WTC11 (cell line): ENCODE measurements at places on chromosomes 5 and 9.

DNA sequence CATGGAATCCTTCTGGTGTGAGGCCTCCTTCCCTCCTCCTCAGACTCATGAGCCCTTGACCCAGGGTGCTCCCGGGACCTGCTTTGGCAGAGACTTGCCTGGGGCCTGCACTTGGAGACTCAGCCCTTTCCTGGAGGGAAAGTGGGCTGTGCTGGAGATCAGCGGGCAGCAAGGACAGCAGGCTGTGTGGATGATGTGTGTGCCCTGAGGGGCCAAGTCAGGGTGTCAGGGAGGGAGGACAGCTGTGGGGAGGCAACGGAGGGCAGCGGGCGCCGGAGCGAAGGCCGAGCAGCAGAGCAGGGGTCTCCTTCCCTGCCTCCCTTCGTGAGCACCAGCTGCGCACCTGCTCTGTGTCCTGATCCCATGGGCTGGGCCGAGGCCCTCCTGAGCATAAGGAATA is 6.1 kb upstream of the CSF2 start:
- H3K36me3 ChIP-seq, result no peaks in the 10 kb centered on the region
- no peak overlapping the region for H3K27ac ChIP-seq
- DNase-seq, result no peak
- peaks cover 2% of the 10 kb centered on the region; the same call in 1 of the 2 replicates for H3K4me1 ChIP-seq
- H3K4me3 ChIP-seq, result no peak overlapping the region

GRCh38 chr9:115649991-115650472 is 503.6 kb upstream of the PAPPA start:
- no peaks in the 10 kb centered on the region for H3K36me3 ChIP-seq
- no peak for DNase-seq
- peaks cover 3% of the 10 kb centered on the region; the same call in 1 of the 2 replicates for H3K27me3 ChIP-seq
- no peak overlapping the region for H3K27ac ChIP-seq
- no peaks in the 10 kb centered on the region; the same call in 1 of the 2 replicates for H3K4me1 ChIP-seq

DNA sequence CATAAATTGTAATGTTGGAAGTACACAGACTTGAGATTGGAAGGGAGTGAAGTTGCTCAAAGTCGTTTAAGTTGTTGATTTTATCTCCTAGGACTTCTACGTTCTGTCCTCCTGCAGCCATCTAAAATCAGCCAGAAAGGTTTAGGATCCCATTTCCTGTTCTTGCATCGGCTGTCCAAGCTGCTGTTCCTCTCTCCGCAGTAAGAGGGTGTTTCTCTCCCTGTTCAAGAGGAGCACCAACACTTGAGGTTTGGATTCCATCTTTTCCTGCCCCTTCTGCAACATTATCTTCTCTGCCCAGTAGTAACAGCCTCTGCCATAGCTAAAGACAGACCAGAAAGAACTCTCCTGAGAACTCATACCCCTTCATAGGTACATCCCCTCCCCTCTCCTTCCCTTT is 373.4 kb downstream of the GADD45G start:
- no peaks in the 10 kb centered on the region; the same call in 1 of the 2 replicates for H3K27me3 ChIP-seq

DNA sequence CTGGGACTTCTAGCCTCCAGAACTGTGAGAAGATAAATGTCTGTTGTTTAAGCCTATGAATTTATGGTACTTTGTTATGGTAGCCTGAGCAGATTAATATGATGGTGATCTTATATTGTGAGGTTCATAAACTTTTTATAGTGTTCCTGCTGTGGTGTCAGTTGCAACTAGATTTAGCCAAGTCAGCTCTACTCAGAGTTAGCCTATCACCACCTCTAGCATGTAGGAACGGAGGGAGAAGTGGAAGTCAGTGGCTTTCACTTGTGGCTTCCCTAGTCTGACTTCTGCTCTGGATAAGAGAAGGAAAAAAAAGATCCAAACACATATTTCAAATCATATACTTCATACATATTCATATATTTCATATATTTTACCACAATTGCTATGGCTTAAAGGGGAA is 6.6 kb downstream of the POC5 start:
- peaks cover 2% of the 10 kb centered on the region for H3K4me1 ChIP-seq
- H3K36me3 ChIP-seq, result peaks cover 8% of the 10 kb centered on the region

DNA sequence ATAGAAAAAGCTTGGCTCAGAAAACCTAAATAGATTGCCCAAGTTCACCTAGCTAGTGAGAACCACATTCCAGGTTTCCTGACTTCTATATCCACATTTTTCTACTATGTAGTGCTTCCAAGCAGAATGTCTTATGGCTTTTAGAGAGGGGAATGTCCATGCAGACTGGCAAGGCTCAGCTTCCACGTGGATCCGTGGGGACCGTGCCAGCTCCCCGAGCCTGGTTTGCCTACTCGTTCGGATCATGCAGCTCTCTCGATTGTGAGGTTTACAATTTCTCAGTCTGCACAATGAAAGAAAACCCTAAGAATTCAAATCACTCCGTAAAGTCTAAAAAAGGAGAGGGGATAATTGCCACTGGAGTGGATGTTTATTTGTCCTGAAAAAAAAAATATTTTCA is 256.5 kb upstream of the NR4A3 start:
- no peaks in the 10 kb centered on the region for H3K36me3 ChIP-seq
- DNase-seq, result no peak
- no peak overlapping the region for H3K27ac ChIP-seq
- H3K4me3 ChIP-seq, result no peak overlapping the region

- DNase-seq, result no peak
- no peak overlapping the region for H3K27ac ChIP-seq
- H3K4me3 ChIP-seq, result no peak overlapping the region
- H3K27me3 ChIP-seq, result no peaks in the 10 kb centered on the region
Measured at GRCh38 chr9:18362901-18363685, 110.9 kb upstream of the ADAMTSL1 start.

DNA sequence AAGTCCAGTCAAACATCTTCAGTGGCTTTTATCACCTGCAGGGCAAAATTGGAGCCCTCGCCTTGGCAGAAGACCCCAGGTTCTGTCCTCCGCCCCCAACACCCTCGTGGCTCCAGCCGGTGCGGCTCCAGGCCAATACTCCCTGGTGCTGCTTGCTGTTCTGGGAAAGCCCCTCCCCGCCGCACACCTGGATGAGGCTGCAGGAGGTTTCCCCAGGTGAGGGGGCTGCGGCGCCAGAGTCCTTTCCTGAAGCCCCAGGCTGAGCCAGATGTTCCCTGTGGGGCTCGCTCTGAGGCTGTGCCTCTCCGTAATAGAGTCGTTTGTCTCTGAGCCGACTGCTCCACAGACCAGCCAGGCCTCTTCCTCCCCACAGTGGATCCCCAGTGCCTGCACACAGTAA is 375.4 kb upstream of the IRX1 start:
- no peak overlapping the region for H3K4me3 ChIP-seq
- H3K27ac ChIP-seq, result no peak overlapping the region
- H3K4me1 ChIP-seq, result no peaks in the 10 kb centered on the region; the same call in 1 of the 2 replicates
- no peaks in the 10 kb centered on the region for H3K36me3 ChIP-seq
- H3K27me3 ChIP-seq, result peaks cover 7% of the 10 kb centered on the region; the same call in 1 of the 2 replicates

GRCh38 chr5:79237740-79238560 is 2.0 kb downstream of the JMY start:
- peaks cover 42% of the 10 kb centered on the region for H3K4me1 ChIP-seq
- H3K4me3 ChIP-seq, result peak overlapping the region; percentile 84
- H3K27ac ChIP-seq, result peak overlapping the region; percentile 51
- peaks cover 4% of the 10 kb centered on the region for H3K27me3 ChIP-seq
- H3K36me3 ChIP-seq, result no peaks in the 10 kb centered on the region

DNA sequence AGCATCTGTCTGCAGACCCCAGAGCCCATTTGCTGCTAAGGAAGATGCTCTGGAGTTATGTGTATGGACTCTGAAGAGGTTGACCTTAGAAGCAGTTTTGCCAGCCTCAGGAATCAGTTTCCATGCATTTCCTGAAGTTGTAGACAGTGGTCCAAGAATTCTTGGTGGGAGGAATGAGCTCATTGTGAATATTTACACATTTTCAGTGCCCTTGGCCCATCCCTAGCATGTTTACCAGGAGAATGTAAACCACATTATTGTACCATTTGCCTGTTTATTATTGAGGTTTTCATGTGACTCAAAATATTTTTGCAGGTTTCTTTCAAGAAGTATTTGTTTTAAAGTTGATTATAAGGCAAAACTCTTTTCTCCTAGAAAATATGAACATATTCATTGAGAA is 93.8 kb downstream of the NXNL2 start:
- H3K27ac ChIP-seq, result no peak overlapping the region
- no peaks in the 10 kb centered on the region; the same call in 1 of the 2 replicates for H3K27me3 ChIP-seq
- DNase-seq, result no peak
- peaks cover 13% of the 10 kb centered on the region for H3K36me3 ChIP-seq

- no peak for DNase-seq
- H3K27me3 ChIP-seq, result peaks cover 3% of the 10 kb centered on the region; the same call in 1 of the 2 replicates
- H3K4me1 ChIP-seq, result peaks cover 28% of the 10 kb centered on the region
- H3K27ac ChIP-seq, result no peak overlapping the region
Measured at GRCh38 chr5:169174923-169175322, 126.0 kb downstream of the SLIT3 start.
